K562 (cell line): ENCODE measurements at places on chromosomes 11 and 22.
A peak's percentile ranks its signal among the peaks of the same experiment; 100 is the strongest.

DNA sequence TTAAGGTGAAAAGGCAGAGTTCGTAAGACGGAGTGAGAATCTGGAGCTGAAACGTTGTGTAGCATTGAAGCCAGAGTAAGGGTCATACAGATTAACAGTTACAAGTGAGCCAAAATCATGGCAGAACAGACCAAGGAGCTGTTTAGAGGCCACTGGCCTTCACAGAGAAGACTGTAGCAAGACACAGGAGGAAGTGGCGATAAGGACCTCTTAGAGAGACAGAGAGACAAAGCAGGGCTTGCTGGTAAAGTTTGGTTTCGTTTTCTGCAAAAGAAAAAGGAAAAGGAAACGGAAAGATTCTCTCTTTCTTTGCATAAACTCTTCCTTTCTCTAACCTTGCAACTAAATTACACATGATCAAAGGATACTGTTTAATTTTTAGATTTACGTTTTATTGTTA lies 83.0 kb downstream of the AASDHPPT start:
- DNase-seq, result peak; percentile 9

DNA sequence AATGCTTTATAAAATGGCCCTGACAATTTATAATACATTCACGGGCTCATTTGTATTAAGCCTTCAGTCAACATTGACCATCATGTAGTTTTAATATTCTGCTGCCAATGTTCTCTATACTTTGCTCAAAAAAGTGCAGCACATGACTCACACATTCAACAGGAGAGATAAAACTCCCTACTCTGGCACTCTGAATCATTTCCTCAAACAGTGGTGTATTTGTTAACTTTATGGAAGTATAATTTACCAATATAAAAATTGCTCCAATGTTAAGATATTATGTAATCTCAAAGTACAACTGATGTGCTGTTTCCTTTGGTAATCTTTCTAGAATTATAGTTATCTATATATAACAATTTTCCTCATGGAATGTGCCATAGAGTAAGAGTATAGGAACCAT lies 39.9 kb downstream of the MAML2 start:
- DNase-seq, result no peak

DNA sequence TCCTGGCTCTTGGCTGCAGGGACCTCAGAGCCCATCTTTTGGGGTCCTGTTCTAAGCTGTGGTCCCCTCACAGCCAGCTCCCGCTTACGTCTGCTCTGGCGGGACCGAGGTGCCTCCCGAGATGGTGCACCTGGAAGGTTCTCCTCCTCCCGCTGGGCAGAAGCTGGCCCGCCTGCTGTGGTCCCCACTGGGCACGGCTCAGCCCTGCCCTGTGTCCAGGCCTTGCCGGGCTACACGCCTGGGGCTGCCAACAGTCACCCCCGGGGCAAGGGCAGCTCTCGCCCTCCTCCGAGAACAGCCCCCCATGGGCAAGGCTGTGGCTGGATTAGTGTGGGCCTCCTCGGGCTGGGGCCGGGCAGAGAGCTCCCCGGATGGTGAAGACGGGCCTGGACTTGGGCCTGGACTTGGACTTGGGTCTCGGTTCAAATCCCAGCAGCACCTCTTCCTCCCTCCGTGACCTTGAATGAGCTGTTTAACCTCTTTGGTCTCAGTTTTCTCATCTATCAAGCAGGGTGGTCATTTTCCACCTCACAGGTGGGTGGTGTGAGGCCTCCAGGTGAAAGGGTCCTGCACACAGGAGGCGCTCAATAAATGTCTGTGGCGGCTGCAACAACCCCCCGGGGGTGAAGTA lies 998 bp downstream of the BAIAP2L2 start:
- no peak for DNase-seq

DNA sequence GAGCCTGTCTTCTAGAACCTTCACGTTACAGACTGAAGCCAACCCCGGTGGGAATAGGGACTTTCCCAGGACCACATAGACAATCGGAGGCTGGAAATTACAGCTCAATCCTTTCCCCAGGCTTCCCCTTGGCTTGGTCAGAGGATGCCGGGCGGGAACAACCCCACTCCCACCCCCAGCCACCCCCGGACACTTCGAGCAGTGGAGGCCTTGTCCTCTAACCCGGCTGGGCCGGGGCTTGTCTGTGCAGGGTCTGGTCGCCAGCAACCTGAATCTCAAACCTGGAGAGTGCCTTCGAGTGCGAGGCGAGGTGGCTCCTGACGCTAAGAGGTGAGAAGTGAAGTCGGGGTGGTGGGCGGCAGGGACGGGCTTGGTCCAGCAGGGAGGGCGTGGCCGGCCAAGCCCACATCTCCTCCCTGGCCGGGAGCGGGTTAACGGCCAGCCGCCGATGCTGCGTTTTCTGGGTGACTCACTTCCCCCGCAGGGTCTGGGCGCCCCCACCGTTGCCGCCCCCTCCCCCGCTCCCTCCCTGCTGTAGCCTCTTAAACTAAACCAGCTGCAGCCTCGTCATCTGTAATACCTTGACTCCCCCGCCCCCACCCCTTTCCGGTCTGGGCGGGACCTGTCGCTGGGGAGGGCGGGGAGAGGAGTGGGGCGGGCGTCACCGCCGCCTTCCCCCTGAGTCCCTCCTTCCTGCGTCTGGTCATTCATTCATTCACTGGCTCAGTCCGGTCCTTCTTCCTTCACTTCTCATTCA lies 1.5 kb downstream of the LGALS1 start:
- DNase-seq, result peak; percentile 69

DNA sequence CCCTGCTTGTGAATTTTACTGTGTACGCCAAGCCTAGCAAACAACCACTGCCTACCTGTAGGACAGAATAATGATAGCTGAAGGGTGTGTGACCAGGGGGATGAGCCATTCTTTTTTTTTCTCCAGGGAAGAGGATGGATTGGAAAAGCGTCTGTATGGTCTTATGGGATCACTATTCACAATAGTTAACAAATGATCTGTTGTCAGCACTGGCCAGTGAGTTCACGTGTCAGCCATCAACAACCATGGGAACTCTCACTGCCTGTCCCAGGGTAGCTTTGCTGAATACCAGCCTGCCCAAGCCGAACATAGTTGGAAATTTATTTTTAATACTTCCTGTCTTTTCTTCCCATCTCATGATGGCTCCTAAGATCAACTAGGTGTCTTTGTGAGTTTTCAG lies 170.2 kb downstream of the ST3GAL4 start:
- no peak for DNase-seq

GRCh38 chr11:3707176-3707575 lies 36.0 kb upstream of the CHRNA10 start:
- no peak for DNase-seq

GRCh38 chr11:111559800-111560464 lies 19.4 kb downstream of the LAYN start:
- no peak for DNase-seq

DNA sequence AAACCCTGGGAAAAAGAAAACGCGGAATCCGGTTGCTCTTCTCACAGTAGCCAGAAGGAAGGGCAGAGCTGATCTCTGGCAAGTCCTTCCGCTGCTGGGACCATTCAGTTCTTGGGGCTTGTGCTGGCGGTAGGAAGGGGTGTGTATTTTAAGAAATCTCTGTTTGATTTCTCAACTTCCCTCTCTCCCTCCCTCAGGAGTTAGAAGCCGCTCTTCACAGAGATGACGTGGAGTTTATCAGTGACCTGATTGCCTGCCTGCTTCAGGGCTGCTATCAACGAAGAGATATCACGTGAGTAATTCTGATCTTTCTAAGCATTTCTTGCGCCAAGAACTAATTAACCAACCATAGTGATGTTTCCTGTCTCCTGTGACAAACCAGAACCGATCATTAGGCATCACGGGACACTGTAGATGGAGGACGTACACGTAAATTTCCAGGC lies 85.9 kb upstream of the SLC25A18 start:
- no peak for DNase-seq

DNA sequence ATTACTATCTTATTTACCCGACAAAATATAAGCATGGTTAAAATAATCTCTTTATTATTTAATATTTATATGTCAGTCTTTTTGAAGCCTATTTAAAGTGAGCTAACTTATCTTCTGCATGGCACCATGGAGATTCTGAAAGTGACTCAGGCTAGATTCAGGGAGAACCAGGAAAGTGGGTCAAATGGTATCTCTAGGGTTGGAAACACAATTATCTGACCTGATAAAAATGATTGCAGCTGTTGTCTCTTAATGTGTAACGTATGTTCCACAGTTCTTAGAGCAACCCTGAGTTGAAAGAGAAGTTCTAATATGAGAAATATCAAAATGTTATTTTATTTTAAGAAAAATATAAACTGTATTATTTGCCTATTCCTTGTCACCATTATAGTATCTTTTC lies 143.1 kb upstream of the CARD18 start:
- no peak for DNase-seq

DNA sequence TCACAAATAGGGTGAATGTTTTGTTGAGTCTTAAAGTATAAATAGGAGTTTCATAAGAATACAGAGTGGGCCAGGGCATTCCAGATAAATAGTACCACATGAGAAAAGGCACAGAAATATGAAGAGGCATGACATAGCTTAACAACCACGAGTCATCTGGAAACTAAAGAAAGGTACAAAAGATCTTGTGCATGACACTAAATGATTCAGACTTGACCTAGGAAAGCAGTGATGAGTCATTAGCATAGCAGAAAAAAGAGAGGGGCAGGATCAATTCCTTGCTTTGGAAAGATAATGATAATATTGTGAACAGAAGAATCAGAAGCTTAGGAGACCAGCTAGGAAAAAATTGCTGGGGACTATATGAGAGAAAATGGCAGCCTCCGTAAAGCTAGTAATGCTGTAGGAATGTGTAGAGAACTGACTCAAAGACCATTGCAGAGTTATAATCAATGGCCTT lies 47.6 kb upstream of the FIBIN start:
- DNase-seq, result no peak

DNA sequence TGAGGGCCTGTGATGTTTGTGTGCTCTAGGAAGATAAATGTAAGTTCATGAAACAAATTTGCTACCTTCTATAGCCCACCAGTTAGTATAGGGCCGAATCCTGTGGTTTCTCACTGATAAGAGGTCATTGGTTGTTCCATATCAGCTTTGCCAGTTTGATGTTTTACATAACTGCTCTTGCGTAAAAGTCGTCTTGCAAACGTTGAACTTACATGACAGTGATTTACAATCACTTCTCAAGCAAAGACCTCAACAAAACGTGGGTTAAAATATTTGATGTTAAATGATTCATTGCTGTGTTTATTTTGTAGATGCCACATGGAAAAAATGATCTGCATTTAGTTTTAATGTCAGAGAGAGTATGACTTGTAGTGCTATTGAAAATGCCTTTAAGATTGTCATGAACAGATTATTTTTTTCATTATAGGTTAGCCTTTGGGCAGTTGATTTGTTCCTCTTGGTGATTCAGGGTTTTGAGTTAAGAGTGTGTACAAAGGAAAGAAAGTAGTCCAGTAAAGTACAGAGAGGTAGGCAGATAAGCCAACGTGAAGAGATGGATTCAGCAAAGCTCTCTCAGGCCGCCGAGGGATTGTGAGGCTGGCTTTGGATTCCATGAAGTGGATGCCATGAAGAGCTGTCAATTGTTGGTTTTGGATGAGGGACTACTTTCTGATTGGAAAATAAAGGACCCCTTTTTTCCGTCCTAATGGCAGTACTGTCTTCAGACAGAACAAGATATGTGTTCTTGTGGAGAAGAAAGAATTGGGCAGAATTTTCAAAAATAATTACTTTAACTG lies 2.6 kb downstream of the EWSR1 start:
- DNase-seq, result peak; percentile 53

- no peak for DNase-seq
Measured at GRCh38 chr11:17798716-17799115, 64.1 kb downstream of the KCNC1 start.

- no peak for DNase-seq
Measured at GRCh38 chr11:23288003-23288783, 427.9 kb upstream of the CCDC179 start.
